ENCODE measurements at places on chromosomes 6 and 20.

- no peak for DNase-seq
These were observed 644.8 kb downstream of the HACE1 start for GRCh38 chr6:104214901-104215300.

DNA sequence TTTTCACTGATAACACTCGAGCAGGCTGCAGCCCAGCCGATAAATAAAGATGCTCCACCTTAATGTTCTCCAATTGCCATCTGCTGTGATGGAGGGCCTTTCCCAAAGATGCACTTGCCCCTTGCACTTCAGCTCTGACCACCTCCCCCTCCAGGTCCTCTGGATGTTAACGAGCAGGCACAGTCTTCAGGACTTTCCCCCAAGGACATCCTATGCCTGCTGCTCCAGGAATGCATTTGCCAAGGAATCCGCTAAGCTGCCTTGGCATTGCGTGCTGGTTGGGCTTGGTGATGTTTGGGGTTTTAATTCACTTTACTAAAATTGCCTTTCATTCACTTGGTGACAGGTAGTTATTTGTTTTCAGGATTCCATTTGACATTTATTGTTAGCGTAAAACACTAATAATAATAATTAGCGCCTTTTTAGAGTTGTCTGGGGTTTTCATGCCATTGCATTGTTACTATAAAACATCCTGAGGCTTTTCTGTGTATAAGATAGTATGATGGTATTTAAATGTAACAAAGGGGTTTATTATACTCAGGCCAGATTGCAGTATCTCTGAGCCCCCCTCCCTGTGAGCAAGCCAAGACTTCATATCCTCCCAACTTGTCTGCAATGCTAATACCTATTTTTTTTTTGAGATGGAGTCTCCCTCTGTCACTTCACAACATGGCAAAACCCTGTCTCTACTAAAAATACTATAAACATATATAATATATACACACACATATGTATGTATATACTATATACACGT, 66.7 kb upstream of the TSHZ2 start:
- no peak for DNase-seq

GRCh38 chr6:29678114-29678513, 2.8 kb downstream of the ZFP57 start:
- no peak for DNase-seq

DNA sequence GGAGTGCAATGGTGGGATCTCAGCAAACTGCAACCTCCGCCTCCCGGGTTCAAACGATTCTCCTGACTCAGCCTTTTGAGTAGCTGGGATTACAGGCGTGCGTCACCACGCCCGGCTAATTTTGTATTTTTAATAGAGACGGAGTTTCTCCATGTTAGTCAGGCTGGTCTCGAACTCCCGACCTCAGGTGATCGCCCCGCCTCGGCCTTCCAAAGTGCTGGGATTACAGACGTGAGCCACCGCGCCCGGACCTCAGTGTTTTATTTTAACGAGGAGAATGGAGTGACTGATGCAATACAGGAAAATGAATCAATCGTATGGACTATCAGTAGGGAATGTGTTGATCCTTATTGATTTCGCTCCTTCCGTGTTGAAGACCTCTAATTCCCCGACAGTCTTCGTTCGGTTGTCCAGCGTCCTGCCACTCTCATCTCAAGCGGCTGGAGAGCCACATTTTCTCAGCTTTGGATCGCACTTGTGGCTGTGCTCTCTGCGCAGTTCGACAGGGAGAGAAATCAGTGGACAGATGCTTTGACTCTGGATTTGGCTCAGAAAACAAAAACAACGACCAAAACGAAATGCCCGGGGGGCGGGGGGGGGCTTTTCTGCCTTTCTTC, 166.2 kb downstream of the TRIM27 start:
- DNase-seq, result no peak

DNA sequence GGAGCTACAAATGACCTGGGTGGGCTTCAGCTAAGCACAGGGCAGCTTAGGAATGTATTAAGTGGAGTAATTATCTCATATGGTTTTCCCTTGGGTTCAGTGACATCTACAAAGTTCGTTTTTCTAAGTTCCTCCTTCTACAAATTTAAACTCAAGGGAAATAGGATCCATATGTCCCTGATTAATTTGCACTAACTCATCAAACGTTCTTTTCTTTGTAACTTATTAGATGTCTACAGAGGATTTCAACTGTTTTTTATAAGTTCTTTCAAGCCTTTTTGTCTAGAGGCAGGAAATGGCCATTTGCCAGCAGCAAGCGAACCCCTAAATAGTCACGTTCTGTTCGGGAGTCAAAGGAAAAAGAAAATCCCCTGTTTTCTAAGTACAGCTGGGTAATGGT, 1060.3 kb downstream of the KIF16B start:
- DNase-seq, result no peak
